Stimulated activated naive B cell treated with anti-CD40 and anti-IgM and Interleukin-4, amounts not matched to agents 10 μg/mL and 1 μg/mL and 100 μg/mL, for 72 hours (primary cell): ENCODE measurements at places on chromosomes 5 and 9.

DNA sequence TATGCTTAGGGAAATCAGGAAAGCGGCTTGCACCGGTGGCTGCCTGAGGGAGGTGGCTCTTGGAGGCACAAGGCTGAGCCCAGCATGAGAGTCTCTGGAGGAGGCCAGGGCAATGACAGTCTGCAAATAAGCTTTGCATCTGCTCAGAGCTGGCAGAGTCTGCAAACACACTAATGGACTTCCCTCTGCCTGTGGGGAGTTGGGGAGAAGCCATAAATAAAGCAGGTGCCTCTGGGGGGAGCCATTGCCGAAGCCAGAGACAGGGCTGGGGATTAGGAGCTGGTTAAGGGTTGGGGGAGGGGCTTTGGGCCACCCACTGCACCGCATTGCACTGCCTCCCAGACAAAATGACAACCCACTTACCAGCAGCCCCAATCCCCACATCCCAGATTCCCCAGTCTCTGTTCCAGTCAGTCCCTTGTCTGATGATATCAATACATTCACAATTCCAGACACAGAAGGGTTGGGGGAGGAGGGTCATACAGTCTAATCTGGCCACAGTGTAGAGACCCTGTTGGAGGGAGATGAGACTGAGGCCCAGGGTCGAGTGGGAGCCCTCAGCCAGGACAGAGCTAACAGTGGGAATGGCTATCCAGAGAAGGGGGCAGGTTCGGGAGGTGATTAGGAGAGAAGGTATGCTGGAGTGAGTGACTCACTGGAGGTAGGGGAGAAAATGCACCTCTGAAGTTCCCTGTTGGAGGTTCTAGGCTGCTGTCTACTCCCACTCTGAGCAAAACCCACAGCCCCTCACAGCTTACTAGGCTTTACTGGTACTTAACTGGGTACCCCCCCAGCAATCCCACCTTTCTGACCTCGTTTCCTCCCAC, 53.7 kb downstream of the PAX5 start:
- no peak for DNase-seq

DNA sequence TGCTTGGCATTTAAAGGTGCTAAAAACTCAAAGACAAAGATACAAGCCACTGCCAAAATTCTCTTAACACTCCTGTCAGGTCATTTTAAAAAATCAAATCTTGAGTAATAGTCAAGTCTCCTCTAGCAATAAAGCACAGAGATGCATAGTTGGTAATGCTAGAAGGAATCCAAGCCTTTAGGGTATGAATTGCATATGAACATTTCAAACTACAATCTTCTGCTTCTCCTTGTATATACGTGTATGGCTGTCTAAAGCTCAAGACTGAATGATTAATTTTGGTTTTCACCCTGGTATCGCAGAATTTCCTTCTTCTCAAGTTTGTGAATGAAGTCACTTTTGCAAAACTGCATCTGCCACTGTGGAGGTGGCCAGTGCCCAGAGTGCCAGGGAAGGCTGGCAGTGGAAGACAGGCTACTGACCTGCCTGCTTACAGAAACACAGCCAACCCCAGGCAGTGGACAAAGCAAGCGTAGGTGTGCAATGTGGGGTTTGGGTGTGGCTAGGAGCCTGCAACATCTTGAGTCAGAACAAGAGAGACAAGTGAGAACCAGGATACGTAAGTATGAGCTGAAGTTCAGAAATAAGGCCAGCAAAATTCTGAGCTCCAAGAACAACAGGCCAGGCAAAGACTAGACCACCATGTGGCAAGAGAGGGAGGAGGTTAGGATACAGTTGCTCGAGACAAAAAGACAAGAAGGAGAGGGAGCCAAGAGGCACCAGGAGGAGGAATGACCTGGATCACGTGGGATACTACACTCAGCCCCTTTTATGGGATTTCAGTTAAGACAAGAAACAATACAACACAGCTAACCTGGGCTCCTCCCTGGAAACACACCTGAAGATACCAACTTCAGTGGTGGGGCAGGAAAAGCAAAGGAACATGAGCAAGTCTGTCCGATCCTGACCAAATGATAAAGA, 22.6 kb downstream of the MYO10 start:
- DNase-seq = no peak

DNA sequence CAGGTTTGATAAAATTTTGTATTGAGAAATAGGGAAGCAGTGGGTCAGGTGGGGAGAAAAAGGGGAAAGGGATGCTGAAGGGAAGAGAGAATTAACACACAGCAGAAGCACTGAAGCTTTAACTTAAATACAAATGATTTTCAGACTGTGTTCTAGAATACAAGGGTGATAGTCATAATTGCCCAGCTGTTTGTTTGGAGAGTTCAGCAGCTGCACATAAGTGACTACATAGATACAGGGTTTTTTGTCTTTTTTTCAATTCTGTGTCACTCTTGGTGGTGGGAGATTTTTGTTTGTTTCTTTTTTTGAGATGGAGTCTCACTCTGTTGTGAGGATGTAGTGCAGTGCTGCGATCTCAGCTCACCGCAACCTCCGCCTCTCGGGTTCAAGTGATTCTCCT, 590.4 kb upstream of the SEMA6A start:
- DNase-seq = no peak

- DNase-seq = no peak
These were observed 601.0 kb upstream of the ACO1 start for GRCh38 chr9:31783491-31783890.

GRCh38 chr9:135959814-135960213, 1.4 kb downstream of the UBAC1 start:
- no peak for DNase-seq

GRCh38 chr5:170470808-170471404, 32.9 kb upstream of the KCNIP1 start:
- DNase-seq = no peak

- DNase-seq = peak; percentile 52
These were observed 53.6 kb downstream of the GPR107 start for GRCh38 chr9:130107234-130107861.

- DNase-seq = no peak
These were observed 4.2 kb downstream of the MYORG start for GRCh38 chr9:34372467-34373011.

- DNase-seq = no peak
These were observed 95.9 kb upstream of the SPRY4 start for GRCh38 chr5:142420561-142421227.

GRCh38 chr9:121975801-121976277, 117.3 kb downstream of the TTLL11 start:
- DNase-seq = no peak

- DNase-seq = no peak
These were observed 277.7 kb upstream of the DAP start for GRCh38 chr5:11038772-11039171.

- DNase-seq = no peak
These were observed 4.9 kb upstream of the HRH2 start for GRCh38 chr5:175652741-175653663.

- DNase-seq = no peak
These were observed 51.3 kb upstream of the ASTN2 start for GRCh38 chr9:117466111-117466510.

DNA sequence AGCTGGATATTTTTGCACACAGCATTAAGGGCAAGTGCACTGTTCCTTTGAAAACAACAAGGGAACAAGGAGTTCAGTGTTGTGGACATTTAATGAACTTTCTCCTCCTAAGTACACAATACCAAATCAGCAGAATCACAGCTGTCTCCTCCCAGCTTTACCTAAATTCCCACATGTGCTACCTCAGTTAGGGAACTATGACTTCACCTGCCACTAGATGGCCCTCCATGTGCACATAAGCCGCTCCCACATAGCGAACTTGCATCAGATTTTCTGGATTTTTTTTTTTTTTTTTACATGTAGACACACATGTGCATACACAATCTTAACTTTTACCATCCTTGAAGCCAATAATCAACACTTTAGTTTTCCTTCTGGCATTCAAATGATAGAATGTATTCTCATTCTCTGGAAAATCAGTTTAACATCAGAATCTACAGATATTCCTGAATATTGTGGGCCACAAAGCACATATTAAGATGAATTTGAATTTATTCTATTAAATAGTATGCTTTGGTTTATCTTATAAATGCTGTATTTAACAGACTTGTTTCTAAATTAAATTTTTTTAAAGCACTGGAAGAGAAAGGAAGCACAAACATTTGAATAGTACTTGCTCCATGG, 123.6 kb downstream of the PALM2AKAP2 start:
- DNase-seq = peak; percentile 52

DNA sequence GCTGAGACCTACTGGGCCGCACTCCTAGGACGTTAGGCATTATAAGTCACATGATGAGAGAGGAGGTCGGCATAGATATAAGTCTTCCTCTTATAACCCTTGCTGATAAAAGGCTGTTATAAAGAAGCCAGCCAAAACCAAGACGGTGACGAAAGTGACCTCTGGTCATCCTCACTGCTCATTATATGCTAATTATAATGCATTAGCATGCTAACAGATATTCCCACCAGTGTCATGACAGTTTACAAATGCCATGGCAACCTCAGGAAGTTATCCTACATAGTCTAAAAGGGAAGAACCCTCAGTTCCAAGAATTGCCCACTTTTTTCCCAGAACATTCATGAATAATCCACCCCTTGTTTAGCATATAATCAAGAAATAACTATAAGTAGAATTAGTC, 222.4 kb downstream of the TLE1 start:
- no peak for DNase-seq

DNA sequence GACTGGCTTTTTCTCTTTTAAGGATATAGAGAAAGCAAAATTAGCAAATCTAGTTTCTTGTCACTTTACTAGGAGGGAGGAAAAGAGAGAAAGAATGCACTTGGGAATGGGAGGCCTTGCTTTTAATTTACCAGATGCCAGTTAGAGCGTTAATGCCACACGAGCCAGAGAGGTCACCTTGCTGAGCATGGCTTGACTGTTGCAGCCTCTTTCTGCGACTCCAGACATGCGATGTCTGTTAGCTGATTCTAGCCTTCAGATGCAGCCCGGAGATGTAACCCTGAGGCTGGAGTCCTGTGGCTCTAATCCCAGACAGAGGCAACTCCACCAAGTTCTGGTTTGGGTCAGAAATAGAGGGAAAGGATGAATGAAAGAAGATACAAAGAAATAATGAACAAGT, 152.5 kb downstream of the TRIO start:
- no peak for DNase-seq

DNA sequence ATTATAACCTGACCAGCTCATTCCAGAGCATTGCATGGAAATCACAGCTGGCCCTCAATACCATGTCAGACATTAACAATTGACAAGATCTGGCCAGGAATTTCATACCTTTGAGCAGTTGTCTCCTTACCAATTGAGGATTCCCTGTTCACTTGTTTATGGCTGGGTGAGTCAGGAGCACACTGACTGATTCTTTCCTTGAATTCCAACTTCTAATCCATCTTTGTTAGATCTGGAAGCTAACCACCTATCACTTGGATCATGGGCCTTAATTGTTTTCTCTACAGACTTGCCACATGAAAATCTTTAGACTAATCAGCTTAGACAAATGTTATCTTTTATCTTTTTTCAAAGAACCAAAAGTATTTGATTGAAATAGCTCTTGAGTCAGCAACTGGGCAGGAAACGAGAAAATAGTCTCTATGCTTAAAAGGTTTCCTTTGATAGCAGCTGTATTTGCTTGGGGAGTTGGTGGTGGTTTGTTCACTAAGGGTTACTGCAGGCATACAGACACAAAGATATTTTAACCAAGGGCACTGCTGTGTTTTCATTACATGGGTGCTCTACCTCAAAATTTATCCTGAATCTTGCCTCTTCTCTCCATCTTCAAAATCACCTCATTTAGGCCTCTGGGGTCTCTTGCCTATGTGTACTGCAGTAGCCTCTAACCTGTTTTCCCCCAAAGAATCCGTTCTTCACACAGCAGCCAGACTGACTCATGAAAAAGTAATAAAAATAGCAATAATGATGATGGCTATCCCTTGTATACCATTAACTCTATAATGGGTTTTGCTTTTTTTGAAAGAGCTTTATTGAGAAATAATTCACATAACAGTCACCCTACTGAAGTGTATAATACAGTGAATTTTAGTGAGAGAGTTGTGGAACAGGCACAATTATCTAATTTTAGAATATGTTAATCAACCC, 197.0 kb upstream of the NMUR2 start:
- no peak for DNase-seq

- no peak for DNase-seq
These were observed 119.8 kb downstream of the PLPPR1 start for GRCh38 chr9:101148344-101148743.

GRCh38 chr5:148482697-148483462, 99.1 kb downstream of the FBXO38 start:
- peak; percentile 31 for DNase-seq

DNA sequence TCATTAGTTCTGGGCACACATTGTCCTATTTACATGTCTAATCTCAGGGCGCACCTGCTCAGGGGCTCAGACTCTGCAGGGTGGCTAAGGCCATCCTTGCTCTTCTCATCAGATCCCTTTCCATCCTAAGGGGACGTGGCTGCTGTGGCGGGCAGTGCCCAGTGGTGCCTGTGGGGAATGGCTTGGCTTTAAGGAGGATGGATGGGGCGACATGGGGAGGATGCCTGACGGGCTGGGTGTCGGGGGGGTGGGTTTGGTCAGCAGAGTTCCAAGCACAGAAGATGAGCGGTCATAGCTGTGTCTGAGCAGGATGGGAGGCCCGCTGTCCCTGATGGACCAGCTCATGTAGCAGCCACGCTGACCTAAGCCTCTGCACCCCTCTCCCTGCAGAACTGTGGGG, 40.9 kb upstream of the SUSD3 start:
- no peak for DNase-seq

DNA sequence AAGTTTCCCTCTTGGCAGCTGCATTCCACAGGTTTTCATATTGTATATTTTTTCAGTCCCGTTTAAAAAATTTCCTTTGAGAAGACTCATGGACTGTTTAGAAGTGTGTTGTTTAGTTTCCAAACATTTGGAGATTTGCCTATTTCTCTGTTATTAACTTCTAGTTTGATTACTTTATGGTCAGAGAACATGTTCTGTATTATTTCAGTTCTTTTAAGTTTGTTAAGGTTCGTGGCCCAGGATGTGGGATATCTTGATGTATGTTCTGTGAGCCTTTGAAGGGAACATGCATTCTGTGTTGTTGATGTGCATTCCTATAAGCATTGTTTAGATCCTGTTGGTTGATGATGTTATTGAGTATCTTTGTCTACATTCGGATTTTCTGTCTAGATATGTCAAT, 153.6 kb downstream of the CACNA1B start:
- no peak for DNase-seq

- no peak for DNase-seq
These were observed 173.2 kb downstream of the SH3GL2 start for GRCh38 chr9:17752021-17752420.

GRCh38 chr5:33479311-33479710, 38.5 kb downstream of the TARS1 start:
- no peak for DNase-seq

GRCh38 chr5:140150201-140150600, 24.5 kb downstream of the IGIP start:
- DNase-seq = no peak

GRCh38 chr9:123115146-123115913, 81.9 kb downstream of the GPR21 start:
- no peak for DNase-seq

DNA sequence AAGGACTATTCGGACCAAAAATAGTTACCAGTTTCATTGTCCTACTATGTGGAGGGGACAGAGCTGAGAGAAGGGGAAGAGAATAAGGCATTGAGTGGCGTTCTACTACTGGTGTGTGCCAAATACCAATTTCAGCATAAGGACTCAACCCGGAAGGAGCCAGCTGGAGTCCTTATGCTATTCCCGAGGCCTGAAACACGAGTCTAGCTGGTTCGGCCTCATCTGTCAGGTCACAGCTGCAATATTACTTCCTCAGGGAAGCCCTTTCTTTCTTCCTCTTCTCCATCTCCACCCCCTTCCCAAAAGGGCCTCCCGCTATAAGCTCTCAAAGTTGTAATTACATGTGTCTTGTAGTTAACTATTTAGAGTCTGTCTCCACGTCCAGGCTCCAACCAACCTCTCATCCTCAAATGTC, 20.5 kb upstream of the FER start:
- DNase-seq = no peak
